ENCODE measurements at places on chromosomes 5 and 9.

DNA sequence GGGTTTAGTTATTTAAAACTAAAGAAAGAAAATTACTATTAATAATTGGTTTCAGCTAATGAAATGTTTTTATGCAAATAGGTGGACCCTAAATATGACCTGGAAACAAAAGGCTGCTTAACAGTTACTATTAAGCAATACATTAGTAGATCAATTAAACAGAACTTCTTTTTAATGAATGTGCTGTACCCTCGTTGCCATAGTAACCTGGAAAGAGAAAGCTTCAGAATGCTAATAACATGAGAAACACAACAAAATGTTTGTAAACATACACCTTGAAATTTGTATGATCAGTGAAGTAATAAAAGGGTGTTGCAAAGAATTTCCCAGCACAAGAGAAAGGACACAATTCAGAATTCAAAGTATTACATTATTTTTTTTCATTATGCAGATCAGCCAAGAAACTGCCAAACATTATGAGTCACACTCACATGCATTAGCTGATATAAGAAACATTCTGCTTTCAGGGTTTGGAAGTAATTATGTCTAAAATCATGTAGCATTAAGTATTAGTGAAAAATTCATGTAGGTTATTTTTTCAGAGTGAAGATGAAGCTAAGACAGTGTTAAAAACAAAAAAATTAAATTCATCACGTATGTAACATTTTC, 348.3 kb downstream of the ISL1 start:
- no peaks in the 10 kb centered on the region for H3K36me3 ChIP-seq
- no peak overlapping the region for H3K4me3 ChIP-seq
- no peak for DNase-seq
- no peaks in the 10 kb centered on the region for H3K27me3 ChIP-seq
- no peak overlapping the region for H3K27ac ChIP-seq

GRCh38 chr5:87138091-87138805, 129.4 kb upstream of the RASA1 start:
- H3K27ac ChIP-seq = no peak overlapping the region
- H3K36me3 ChIP-seq = no peaks in the 10 kb centered on the region
- no peaks in the 10 kb centered on the region for H3K27me3 ChIP-seq
- DNase-seq = no peak

DNA sequence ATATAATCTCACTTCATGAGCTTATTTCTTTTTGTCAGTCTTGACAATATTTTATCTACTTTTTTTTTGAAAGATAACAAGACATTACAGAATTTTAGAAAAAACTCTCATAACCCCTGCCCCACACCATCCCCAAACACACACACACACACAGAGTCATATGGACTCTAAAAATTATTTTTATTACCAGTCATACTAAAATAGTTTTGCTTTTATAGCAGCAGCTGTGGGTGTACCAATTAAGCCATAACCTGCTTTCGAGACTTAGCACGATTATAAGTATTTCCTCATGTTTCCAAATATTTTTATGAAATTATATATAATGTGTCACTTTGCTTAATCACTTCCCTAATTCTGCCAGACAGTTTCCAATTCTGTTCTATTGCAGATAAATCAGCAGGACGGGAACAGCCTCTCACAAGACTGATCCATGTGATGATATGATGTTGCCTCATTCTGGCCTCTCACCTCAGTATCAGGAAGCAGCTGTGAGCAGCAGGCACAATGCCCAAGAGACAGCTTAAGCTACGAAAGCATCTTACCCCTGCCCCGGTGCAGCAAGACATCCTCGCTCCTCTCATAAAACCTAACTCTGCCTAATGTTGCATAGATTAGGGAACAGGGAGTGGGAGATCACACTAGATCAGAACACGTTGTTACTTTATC, 7.0 kb downstream of the PDCL start:
- no peaks in the 10 kb centered on the region for H3K27me3 ChIP-seq
- peaks cover 38% of the 10 kb centered on the region for H3K36me3 ChIP-seq
- H3K27ac ChIP-seq = no peak overlapping the region

DNA sequence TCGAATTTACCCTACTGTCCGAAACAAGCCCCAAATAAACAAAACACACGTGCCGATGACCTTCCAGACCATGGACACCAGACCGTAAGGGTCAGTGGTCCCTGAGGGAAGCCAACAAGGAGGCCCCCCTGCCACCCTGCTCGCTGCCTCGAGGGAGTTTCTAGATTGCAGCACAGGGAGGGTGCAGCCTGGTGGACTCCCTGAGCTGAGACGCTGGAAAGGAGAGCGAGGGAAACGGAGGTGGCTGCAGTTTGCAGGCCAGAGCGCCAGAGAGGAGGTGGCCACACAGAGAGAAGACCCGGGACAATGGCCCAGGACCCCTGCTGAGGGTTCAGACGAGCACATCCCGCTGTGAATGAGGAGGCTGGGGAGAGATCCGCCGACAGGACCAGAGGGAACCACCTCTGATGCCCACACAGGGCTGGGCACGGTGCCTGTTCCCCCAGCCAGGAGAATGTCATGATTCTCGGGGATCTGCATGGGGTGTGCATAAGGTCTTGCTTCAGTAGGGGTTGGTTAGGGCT, 48.9 kb downstream of the SLC6A3 start:
- H3K4me1 ChIP-seq = no peaks in the 10 kb centered on the region
- no peak overlapping the region for H3K27ac ChIP-seq
- no peak overlapping the region for H3K4me3 ChIP-seq
- DNase-seq = no peak
- no peaks in the 10 kb centered on the region for H3K36me3 ChIP-seq
- H3K27me3 ChIP-seq = peaks cover 79% of the 10 kb centered on the region

GRCh38 chr5:1709171-1709803, 90.3 kb downstream of the MRPL36 start:
- H3K27ac ChIP-seq = no peak overlapping the region
- no peaks in the 10 kb centered on the region for H3K4me1 ChIP-seq
- H3K4me3 ChIP-seq = no peak overlapping the region
- peaks cover 51% of the 10 kb centered on the region for H3K27me3 ChIP-seq
- no peaks in the 10 kb centered on the region for H3K36me3 ChIP-seq

DNA sequence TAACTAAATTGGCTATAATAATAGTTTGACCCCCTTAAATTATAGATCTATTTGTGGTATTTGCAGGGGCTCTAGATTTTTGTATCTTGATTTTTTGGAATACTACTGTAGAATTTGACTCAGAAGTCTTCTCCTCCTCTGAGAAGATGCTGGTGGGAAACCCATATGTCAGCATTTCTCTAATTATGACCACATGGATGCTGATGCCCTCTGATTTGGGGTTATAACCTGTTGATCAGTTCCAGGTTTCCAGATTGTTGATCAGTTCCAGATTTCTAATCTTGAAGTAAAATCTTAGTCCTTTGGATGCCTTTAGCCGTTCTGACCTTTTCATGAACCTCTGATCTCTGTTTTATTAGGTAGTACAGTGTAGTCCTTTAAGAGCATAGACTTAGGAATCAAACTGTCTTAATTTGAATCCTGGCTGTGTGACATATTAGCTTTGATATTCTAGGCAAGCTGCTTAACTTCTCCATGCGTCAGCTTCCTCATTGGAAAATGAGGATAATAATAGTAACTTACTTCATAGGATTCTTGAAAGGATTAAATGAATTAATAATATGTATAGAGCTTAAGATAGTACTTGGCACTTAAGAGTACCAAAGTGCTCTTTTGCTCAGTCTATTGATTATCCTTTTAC, 8.1 kb downstream of the FSD1L start:
- H3K27ac ChIP-seq = no peak overlapping the region
- DNase-seq = no peak
- H3K27me3 ChIP-seq = no peaks in the 10 kb centered on the region
- no peaks in the 10 kb centered on the region for H3K36me3 ChIP-seq
- no peak overlapping the region for H3K4me3 ChIP-seq

DNA sequence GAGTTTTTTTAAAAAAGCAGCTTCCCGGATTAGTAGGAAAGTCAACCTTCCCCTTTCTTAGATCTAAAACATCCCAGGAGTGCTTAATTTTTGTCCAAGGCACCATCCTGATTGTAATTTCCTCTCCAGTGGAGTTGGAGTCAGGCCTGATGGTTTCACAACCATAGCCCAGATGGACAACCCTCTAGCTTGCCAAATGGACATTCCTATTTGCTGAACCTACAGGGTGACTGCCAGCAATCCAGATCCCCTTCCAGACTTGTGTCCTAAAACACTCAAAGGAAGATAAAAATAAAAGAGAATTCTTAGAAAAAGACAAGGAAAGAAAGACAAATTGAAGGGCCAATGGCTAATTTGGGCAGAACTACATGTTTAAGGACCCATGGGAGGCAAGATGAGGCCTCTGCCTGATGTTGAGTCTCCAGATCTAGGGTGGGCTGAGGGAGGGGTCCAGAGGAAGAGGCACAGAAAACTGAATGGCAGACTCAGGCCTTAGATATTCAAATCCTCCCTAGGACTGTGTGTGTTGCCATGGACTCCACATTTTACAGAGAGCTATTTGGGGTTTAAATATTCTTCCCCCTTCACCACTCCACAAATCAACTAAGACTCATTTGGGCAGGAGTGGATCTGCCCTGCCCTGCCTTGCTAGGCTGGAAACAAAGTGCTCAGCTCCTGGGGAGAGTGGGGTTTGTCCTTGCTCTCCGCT, 38.5 kb upstream of the SLC44A1 start:
- peaks cover 2% of the 10 kb centered on the region for H3K36me3 ChIP-seq
- no peak overlapping the region for H3K4me3 ChIP-seq
- no peak overlapping the region for H3K27ac ChIP-seq
- H3K27me3 ChIP-seq = no peaks in the 10 kb centered on the region
- no peak for DNase-seq
